H9 (cell line): ENCODE measurements at places on chromosomes 12 and 14. TPM values are rescaled to one million over a fixed set of nuclear protein-coding genes. Genes with fewer than 3 reads are reported as not detected.
A peak's percentile ranks its signal among the peaks of the same experiment; 100 is the strongest.

Gene CLEC7A
- total RNA-seq, result not detected in 2 replicates

DNA sequence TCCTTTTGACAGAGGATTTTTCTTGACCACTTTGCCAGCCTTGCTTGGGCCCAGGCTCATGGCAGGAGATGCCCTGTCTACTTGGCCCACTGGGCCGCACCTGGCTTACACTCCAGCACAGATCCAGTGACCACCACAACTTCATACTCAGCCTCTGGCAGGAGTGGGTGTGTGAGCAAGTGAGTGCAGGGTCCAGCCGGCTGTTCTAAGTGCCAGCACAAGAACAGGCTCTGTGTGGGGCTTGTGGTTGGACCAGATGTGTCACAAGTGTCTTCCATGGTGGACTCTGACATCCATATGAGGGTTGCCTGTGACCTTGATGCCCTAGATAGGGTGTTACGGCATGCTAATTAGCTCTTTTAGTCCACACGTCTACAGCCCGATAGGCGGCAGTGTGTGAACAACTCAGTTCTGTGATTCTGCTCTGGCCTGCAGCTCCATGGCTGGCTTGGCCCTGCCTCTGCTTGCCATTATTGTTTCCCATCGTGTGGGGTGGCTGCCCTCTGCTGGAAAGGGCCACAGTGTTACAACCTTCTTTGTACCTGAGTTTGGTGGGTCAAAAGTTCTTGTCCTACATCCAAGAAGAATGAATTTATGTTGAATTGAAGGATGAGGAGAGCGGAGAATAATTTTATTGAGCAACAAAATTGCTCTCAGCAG is 1089.1 kb downstream of the SLC6A15 start:
- peaks cover 4% of the 10 kb centered on the region for H3K36me3 ChIP-seq
- H3K27ac ChIP-seq, result no peak overlapping the region
- peaks cover 3% of the 10 kb centered on the region; the same call in 1 of the 2 replicates for H3K4me1 ChIP-seq
- peak; percentile 97 for DNase-seq

Gene RBM23
- 77.2 and 79.0 TPM in 2 replicates for total RNA-seq

Gene TBC1D30
- total RNA-seq, result 1.6 and 2.2 TPM in 2 replicates

DNA sequence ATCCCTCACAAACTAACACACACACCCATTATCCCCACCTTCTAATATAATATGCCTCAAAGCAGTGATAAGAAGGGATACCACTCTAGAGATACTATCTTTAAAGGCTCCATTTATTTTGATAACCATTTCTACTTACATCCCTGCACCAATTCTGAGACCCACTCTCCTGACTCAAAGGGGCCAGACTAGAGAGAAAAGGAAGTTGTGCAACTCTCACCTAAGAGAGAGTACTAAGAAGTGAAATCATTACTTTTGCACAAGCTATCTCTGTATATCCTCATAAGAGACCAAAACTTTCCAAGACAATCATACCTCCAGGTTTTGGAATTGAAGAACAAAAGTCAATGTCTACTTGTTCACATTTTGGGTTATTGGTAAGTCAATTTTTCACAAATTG is 45.4 kb upstream of the USP15 start:
- no peaks in the 10 kb centered on the region for H3K4me1 ChIP-seq
- H3K27me3 ChIP-seq, result no peaks in the 10 kb centered on the region
- H3K4me3 ChIP-seq, result no peak overlapping the region
